ENCODE measurements at places on chromosomes 7 and 10.

- DNase-seq, result no peak
Observed at GRCh38 chr7:79761876-79762429, 308.5 kb upstream of the MAGI2 start.

DNA sequence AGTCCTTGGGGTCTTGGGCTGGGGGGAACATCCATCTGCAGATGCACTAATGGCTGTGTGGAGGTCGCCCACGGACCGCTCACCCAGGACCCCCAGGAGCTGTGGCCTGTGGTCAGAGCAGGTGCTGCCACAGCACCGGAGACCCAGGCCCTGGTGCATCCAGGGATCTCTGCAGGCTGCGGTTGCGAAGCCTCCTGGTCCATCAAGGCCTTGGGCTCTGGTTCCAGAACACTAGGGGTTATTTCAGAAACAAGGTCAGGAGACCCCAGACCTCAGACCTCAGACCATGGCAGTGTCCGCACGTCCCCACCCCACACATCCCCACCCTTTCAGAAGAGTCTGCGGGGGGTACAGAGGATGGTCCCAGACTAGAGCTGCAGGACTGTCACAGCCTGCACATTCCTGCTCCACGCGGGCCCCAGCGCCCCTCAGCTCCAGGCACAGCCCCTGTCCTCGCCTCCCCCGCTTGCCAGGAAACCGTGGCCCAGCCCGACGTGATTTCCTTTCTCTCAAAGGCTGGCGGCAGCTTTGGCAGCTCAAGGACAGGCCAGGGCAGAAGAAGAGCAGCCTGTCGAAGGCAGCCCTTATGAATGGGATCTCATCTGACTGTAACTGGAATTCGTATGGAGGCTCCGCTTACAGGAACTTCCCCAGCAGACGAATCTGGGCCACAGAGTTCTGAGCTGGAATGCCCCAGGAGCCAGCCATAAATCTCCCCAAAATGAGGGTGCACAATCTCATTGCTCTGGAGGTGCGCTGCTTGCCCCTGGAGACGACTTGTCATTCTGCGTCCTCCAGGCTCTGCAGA lies 136.2 kb upstream of the RET start:
- DNase-seq, result no peak

DNA sequence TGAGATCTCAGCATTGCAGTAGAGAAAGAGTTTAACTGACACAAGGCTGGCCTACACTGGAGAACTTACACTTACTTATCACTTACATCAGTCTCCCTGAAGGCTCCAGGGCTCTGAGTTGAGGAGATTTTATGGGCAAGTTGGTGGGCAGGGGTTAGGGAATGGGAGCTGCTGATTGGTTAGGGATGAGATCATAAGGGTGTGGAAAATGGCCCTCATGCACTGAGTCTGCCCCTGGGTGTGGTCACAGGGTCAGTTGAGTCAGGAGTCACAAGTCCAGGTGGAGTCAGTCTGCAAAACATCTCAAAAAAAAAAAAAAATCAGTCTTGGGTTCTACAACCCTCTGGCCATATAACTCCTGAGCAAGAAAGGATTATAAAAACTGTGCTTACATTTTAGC lies 60.5 kb downstream of the PPP1R17 start:
- peak; percentile 2 for DNase-seq

DNA sequence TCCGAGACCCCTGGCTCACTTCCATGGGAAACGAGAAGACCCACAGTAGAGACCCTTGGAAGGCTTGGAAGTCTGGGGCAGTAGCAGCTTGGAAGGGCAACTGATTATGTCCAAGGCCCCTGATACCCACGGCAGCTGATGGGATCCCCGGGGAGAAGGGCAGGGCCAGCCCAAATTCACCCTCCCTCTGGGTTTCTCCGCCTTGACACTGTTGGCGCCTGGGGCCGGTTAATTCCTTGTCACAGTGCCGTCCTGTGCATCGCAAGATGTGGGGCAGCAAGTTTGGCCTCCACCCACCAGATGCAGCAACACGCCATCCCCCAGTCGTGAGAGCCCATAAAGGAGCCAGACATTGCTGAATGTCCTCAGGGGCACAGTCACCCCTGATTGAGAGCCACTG lies 89.2 kb downstream of the RGS10 start:
- no peak for DNase-seq

Data from inflammatory macrophage (primary cell).